ENCODE measurements at places on chromosomes 4 and X.

- DNase-seq: no peak
These were observed 36.9 kb upstream of the ADRA2C start for GRCh38 chr4:3729188-3729881.

GRCh38 chrX:131752493-131753198 lies 208.8 kb downstream of the OR13H1 start:
- DNase-seq: peak; percentile 89

- no peak for DNase-seq
These were observed 565.8 kb upstream of the SPANXN1 start for GRCh38 chrX:144681501-144681900.

GRCh38 chrX:21487832-21488231 lies 113.6 kb downstream of the CNKSR2 start:
- peak; percentile 62 for DNase-seq

DNA sequence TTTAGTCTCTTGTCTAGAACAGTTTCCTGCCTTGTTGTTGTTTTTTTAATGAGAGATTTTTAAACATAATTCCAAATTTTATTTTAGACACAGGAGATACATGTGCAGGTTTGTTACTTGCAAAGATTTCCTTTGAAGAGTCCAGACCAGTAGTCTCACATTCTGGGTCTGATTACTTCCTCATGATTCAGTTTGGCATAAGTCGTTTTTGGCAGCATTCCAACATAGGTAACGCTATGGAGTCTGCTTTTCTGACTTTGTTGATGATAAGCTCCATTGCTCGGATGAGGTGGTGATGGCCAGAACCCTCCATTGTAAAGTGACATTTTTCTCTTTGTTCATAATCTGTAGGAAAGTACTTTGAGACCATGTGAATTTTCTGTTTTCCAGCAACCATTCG lies 74.7 kb downstream of the CLCN4 start:
- DNase-seq: no peak

DNA sequence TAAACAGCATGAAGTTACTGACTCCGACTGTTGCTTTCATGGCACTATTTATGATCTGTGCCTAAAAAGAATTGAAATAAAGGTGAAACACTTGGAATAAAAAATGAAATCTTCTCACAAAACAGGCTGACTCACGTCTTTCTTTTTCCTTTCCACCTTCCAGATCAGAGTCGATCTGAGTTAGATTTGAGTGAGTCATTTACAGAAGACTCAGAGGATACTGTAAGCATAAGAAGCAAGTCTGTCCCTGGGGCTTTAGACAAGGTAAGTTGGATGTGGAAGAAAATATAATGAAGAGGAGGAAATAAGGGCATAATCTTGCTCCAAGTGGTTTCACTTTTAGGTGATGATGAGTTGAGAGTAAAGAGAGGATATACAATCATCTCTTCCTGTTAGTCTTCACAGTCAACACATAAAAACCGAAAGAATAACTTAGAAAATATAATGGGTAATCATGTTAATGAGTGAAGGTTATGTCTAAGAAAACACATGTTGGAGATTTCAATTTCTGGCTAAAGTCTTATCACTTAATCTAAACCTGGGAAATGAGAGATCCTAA lies 89.7 kb downstream of the SYTL5 start:
- no peak for DNase-seq

- no peak for DNase-seq
These were observed 36.7 kb upstream of the GUCY1A1 start for GRCh38 chr4:155629956-155630355.

GRCh38 chr4:163448540-163449203 lies 24.9 kb downstream of the TKTL2 start:
- DNase-seq: peak; percentile 27

DNA sequence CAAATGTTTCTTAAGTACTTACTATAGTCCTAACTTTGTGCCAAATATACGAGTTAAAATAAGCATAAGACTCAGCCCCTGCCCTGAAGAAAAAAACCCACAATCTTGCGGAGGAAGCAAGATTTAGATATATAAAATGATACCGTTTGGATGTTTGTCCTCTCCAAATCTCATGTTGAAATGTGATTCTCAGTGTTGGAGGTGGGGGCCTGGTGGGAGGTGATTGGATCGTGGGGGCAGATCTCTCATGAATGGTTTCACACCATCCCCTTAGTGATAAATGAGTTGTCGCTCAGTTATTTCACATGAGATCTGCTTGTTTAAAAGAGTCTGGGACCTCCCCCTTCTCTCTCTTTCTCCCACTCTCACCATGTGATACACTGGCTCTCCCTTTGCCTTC lies 28.7 kb downstream of the EFHC2 start:
- DNase-seq: no peak

GRCh38 chrX:109889289-109890006 lies 113.5 kb upstream of the TMEM164 start:
- no peak for DNase-seq

- DNase-seq: no peak
These were observed 1.8 kb downstream of the TLR10 start for GRCh38 chr4:38780833-38781484.

GRCh38 chrX:3143043-3143799 lies 102.0 kb downstream of the ARSF start:
- DNase-seq: peak; percentile 15

- DNase-seq: peak; percentile 44
These were observed 119.2 kb upstream of the EDNRA start for GRCh38 chr4:147361726-147362125.

DNA sequence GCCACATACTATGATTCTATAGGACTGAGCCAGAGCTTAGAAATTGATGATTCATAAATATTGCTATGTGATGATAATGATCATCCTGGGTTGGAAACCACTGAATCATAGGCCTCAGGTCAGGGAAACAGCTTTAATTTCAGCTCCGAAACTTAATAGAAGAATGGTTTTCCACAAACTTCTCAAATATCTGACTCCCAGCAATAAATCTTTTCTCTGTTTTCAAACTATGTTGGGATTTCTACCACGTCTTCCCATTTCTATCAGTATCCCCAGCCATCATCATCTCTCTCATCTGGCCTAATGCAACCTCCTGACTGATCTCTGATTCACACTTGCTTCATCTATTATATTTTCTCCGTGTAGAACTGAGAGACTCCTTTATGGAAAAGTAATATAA lies 521.8 kb upstream of the AGA start:
- DNase-seq: no peak

DNA sequence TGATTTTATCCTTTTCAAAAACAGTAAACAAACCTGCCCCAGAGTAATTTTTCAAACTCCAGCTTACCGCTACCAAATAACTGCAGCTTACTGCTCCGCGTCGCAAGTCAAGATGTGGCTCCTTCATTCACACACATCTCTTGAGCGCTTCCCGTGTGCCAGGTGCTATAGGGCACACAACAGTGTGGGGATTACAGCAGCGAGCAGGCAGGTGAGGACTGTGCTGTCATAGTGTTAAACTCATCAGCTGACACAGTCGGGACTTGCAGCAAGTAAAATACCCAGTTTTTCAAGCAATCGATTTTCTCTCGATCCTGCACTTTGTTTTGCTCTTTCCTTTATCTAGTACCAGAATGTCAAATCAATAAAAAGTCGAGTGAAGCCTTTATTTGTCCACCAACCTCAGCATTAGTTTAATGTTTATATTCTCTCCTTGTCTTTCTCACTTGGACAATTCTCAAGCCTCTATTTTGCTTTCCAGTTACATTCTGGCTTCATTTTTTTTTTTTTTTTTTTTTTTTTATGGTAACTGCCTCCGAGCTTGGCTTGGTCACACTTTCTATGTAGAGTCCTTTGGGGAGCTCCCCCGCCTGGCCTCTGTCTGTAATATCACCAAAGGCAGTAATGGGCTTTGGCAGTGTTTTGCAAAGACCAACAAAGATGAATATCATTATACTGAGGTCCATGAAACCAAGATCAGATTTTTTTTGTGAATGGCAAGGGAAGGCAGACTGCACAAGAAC lies 8.3 kb upstream of the ASB5 start:
- peak; percentile 64 for DNase-seq

DNA sequence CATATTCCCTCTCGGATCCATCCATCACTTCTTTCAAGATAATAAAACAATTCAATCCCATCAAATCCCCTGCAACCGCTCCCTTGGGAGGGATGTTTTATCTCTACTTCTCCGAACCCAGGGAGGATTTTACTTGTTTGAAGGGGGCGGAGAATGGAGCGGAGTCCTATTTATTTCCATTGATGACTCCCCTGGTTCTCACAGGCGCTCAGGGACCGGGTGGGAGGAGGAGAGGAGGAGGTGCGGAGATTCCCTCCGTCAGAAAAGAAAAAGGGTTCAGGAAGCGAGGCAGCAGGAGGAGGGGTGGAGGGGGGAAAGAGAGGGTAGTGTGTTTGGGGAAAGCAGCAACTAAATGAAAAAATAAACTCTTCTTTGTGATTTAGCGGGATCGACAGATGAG lies 2.1 kb downstream of the NDNF start:
- peak; percentile 74 for DNase-seq

DNA sequence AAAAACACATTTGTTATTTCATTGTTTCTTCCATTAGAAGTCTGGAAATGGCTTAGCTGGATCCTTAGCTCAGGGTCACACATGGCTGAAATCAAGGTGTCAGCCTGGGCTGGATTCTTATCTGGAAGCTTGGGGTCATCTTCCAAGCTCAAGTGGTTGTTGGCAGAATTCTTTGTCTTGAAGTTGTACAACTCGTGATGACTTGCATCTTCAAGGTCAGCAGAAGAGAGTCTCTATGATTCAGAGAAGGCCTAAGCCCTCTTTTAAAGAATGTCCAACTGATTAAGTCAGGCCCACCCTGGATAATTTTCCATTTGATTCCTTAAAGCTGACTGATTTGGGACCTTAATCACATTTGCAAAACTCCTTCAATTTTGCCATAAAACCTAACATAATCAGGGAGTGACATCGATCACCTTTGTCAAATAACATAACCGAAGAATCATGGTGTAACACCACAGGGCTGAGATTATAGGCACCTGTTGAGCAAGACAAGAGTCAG lies 22.1 kb downstream of the TMSB4X start:
- DNase-seq: no peak

DNA sequence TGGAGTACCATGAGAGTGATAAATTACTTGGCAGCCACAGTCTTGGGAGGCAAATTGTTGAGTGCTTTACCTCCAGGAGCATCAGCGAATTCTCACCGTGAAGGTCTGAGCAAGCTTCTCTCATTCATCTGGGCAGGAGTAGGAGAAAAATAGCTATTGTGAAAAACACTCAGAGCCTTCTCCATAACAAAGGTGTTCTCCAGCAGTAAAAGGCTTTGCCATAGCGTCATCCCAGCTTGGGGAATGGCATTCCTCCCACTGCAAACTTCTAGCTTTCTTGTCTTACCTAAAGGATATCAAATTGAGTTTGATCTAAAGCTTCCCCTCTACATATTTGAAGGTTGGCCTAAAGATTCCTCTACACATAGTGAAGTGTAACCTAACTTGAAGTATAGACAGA lies 29.8 kb upstream of the MAGEA11 start:
- DNase-seq: no peak

GRCh38 chr4:78770091-78770642 lies 6.0 kb upstream of the BMP2K start:
- no peak for DNase-seq

- peak; percentile 51 for DNase-seq
These were observed 1.3 kb upstream of the CCKAR start for GRCh38 chr4:26491449-26492170.

DNA sequence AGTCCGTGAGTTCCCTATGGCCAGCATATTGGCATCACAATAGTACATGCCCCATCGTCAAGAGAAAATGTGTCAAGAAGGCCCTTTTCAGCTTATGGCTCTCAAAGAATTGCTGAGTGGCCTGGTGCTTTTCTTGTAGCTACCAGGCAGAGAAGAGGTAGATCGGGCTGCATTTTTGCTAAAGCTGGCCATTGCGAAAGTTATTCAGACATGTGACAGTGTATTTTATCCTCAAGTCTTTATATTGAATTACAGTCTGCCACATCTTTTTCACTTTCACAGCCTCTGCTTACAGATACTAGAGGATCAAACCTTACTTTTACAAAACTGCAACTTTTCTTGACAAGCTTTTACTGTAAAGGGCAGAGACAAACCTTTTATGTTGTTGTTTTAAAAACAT lies 261.5 kb upstream of the IGFBP7 start:
- DNase-seq: no peak

DNA sequence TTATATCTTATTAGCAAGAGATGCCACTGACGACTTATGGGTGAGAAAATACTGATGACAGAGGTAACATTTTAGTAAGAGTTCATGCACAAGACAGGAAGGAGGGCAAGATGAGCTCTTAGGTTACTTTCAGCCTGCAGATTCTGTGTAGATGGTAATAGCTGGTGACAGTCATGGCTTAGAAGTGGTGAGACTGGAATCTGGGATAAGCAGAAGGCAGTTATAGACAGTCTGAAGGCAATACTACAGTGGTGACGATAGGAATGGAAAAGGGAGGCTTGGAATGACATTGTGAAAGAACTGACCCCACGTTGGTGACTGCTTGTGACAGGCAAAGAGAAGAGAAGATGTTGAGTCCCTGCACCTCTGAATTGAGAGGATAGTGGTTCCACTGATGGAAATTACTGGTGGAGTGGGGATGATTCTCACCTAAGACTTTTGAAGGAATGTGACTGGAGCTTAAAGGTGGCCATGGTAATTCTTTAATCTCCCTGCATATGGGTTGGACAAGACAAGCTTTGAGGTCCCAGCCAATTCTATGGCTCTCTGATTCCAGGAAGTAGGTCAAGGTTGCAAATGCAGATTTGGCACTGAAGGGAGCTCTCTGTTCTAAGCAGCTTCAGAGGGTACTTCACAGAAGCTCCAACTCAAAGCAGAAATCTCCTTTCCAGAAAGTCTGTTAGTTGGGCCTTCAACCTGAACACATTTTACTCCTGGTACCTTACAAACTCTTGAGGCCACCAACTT lies 99.7 kb downstream of the RASL11B start:
- DNase-seq: no peak

DNA sequence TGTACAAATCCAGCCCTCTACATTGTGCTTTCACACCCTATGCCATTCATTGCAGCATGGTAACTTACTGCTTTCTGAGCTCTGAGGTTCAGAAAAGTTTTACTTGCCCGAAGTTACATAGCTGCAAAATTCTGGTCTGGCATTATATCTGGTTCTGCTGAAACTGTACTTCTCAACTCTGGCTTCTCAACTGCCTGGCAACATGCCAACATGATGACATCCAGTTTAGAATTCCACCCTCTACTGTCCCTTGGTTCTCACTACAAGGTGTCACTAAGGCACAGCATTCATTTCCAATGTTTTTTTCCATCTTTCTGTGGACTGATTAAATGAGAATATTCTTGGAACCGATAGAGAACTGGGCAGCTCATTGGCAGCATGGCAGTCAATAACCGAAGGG lies 242.9 kb upstream of the PRPS2 start:
- DNase-seq: no peak

- DNase-seq: no peak
These were observed 83.3 kb downstream of the C4orf33 start for GRCh38 chr4:129179276-129179675.

DNA sequence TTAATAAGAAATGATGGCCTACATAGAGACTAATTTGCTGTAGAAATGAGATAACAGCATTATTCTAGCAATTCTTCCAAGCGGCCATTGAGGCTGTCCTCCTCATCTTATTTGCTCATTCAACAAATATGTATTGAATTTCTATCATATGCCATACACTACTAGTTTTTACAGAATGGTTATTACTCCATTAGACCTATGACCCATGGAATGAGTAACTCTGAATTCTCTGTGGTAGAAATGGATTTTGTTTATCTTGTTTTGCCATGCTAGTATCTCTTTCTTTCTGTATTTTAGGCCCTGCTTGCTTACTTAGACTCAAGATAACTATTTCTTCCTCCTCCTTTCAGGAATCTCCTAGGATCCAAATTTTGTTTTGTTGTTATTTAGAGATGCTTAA lies 103.5 kb downstream of the RPA4 start:
- DNase-seq: no peak

GRCh38 chr4:108336076-108336475 lies 167.3 kb upstream of the LEF1 start:
- DNase-seq: no peak
